ENCODE measurements at places on chromosomes 11 and 22. TPM values are rescaled to one million over a fixed set of nuclear protein-coding genes. Genes with fewer than 3 reads are reported as not detected.

The PGA5 gene
- not detected for total RNA-seq

The TRIM51 gene
- total RNA-seq, result not detected

The CNIH2 gene
- total RNA-seq, result 1.2 TPM

The TSSK2 gene
- not detected for total RNA-seq

The ALDH3B1 gene
- 0.32 TPM for total RNA-seq

The KCNE3 gene
- 0.08 TPM for total RNA-seq

The WT1 gene
- total RNA-seq, result not detected

The PAMR1 gene
- 0.08 TPM for total RNA-seq

The TMEM25 gene
- total RNA-seq, result 8.5 TPM

The NXPE4 gene
- not detected for total RNA-seq

The MGAT3 gene
- total RNA-seq, result 38.5 TPM

The PARVA gene
- total RNA-seq, result 0.21 TPM

The CLCF1 gene
- total RNA-seq, result 1.3 TPM

The SSTR3 gene
- total RNA-seq, result 4.5 TPM

The HORMAD2 gene
- total RNA-seq, result not detected

The OAF gene
- 2.0 TPM for total RNA-seq

The SCARF2 gene
- 0.74 TPM for total RNA-seq

The C11orf16 gene
- total RNA-seq, result not detected

The C11orf42 gene
- not detected for total RNA-seq

The CDC42BPG gene
- total RNA-seq, result 0.36 TPM

The MOGAT2 gene
- 0.44 TPM for total RNA-seq

The PDE3B gene
- total RNA-seq, result 2.9 TPM

The GLB1L2 gene
- total RNA-seq, result 0.85 TPM

The OR2AT4 gene
- not detected for total RNA-seq

The OR4D10 gene
- total RNA-seq, result not detected

The ENTHD1 gene
- total RNA-seq, result 0.21 TPM

The CCDC15 gene
- 3.2 TPM for total RNA-seq

Data from GM12878 (cell line).